H7 (cell line): ENCODE measurements at places on chromosomes 12 and 14. TPM values are rescaled to one million over a fixed set of nuclear protein-coding genes. Genes with fewer than 3 reads are reported as not detected.

KIF26A gene
- total RNA-seq, result 59.2 and 61.0 TPM in 2 replicates

- DNase-seq, result no peak
Measured at GRCh38 chr14:59020382-59020781, 168.1 kb upstream of the DAAM1 start.

DNA sequence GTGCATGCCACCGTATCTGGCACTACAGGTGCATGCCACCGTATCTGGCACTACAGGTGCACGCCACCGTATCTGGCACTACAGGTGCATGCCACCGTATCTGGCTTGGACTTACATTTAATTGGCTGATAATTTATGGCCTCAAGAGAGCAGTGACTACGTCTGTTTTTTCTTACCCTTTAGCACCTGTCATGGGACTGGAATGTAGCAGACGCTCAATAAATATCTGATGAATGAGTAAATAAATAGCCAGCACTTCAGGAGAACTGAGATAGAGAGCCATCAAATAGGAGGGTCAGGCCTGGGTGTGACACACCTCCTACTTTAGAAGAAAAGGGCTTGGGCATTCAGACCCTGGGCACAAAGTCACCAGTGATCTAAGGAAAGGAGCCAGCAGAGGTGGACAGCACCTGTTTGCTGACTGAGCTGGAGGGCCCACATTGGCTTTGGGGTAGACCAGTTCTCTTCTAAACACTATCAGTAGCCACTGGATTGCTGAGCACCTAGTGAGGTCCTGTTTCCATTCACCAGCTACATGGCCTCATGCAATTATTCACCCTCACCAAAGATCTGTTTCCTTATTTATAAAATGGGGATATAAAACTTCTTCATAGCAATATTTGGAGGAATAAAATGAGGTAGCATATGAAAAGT lies 50.1 kb downstream of the RFX4 start:
- no peak for DNase-seq

DNA sequence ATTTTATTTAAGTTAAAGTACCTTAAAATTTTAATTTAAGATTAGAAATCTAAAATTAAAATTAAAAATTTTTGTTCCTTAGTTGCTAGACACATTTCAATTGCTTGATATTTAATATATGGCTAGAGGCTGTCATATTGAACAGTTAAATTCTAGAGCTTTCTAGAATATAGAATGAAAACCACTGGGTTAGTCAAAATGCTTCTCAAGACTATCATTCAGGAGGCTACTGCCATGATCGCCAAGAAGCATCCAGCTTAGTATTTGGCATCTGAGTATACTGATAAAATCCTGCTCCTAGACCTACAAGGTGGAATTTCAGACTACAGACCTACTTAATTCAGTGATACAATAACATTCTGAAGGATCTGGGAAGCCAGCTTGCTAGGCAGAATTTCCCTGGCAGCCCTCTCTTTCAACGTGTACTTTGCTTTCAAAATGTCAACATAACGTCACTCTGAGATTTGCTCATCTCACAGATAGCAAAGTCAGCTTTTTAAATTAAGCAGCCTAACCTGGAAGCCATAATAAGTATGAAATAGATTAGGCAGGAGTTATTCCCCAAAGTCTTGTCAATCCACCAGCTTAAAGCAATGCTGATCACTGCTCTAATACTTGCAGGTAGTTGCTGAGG lies 525.8 kb downstream of the FSCB start:
- no peak for DNase-seq
